ENCODE measurements at places on chromosomes 16 and 17.

DNA sequence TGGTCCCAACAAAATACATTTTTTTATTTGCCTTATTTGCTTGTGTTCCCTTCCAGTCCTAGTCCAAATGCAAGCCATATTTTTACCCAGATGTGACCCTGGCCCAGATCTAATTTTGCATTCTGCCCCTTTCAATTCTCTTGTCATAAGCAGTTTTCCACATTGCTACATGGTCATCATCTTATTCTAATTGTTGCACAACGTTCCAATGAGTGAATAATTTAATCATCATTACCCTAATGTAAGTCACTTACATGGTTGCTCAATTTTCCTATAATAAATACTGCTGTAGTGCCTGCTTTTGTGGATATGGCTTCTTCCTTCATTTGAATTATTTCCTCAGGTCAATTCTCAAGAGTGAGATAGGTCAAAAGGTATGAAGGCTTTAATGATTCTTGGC, 12.8 kb downstream of the RSAD1 start:
- DNase-seq: no peak

DNA sequence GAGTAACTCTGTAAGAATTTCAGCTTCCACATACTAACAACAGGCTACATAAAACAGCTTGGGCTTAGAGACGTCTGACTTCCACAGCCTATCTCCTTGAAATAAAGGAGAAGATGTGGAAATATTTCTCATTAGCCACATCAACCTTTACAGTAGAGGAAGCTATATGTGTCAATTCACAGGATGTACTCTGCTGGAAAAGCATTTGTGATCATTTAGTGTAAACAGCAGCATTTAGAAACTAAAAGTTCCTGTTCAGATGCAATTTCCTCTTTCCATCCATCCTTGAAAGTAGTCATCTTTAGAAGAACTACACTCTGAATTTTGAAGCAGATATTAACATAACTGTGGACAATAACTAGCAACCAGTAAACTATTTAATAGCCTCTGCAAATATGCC, 46.2 kb downstream of the XPO6 start:
- no peak for DNase-seq

DNA sequence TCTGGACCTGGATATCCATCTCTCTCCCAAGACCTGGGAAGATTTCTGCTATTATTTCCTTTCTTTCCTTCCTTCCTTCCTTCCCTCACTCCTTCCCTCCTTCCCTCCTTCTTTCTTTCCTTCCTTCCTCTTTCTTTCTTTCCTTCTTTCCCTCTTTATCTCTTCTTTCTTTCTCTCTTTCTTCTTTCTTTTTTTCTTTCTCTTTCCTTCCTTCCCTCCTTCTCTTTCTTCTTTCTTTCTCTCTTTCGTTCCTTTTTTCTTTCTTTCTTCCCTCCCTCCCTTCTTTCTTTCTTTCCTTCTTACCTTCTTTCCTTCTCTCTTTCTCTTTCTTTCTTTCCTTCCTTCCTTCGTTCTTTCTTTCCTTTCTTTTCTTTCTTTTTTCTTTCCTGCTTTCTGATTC, 37.8 kb upstream of the N4BP1 start:
- no peak for DNase-seq

DNA sequence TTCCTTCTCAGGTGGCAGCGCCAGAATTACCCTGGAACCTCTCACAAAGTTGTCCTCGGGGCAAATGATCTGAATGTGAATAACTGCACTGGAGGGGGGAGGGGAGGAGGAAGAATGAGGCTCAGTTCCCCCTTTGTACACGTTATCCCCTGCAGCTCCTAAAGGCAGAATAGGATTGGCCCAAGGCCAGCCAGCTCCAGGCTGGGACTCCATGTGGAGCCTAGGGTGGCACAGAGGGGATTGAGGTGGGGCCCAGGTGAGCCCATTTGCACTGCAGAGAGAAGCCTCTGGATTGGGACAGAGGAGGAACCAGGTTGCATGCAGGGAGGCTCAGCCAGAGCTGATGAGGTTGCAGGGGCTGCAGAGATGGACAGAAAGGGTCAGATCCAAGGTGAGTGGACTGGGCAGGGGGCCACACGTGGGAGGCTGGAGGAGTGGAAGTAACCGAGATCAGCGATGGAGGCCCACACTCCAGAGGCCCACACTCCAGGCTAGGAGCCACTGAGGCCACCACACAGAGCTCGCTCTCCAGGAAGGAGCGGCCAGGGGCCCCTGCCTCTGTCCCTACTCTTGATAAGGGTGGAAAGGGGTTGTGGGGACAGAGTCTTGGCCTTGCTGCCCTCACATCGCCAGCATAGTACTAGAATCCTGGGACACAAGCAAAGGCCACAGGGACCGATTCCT, 78.6 kb downstream of the RBFOX3 start:
- no peak for DNase-seq

GRCh38 chr17:46769531-46770438, 48.7 kb downstream of the WNT3 start:
- no peak for DNase-seq

DNA sequence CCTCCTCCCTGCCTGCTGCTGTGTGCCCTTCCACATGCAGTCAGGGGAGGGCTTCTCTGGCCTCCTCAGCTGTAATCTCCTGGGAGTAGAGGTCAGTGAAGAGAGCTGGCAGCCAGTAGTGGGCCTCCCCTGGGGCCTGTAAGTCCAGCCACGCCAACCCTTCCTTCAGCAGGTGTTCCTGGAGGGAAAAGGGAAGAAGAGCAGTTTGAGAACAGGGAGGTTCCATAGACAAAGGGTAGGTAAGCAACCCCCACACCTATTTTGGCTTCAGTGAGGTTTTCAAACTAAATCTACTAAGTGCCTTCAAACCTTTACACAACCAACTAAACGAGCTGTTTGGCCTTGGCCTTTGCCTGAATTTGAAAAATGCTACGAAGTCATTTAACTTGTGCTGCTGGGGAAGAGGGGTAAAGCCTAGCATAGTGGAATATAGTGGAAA, 14.2 kb downstream of the SNF8 start:
- no peak for DNase-seq

DNA sequence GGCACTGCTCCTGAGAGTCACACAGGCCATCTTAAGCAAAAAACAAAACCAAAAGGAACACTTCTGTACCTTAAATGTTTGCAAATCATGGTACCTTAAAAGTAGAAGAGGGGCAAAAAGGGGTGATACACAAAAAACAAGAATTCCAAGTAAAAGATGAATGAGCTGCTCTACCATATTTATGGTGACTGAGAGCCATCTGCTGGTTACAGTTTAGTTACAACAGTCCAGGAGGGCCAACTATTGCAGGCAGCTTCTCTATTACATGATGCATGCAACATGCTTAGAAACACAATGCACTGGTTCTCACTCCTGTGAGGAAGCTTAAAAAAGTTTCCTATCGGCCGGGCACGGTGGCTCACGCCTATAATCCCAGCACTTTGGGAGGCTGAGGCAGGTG, 53.5 kb downstream of the STX8 start:
- DNase-seq: no peak
